ENCODE measurements at places on chromosomes 7 and 10.

- no peak for DNase-seq
These were observed 17.7 kb downstream of the ACSM6 start for GRCh38 chr10:95211606-95212279.

- no peak for DNase-seq
These were observed 19.0 kb downstream of the MSRB2 start for GRCh38 chr10:23114228-23114850.

- DNase-seq, result no peak
These were observed 97.7 kb downstream of the HIBADH start for GRCh38 chr7:27564881-27565482.

- DNase-seq, result no peak
These were observed 25.2 kb downstream of the GNAI1 start for GRCh38 chr7:80159802-80160201.

GRCh38 chr7:106957766-106958165 is 86.7 kb upstream of the PRKAR2B start:
- DNase-seq, result no peak

- DNase-seq, result no peak
These were observed 72.3 kb upstream of the ACBD5 start for GRCh38 chr10:27312854-27313253.

- no peak for DNase-seq
These were observed 158.9 kb upstream of the ASAH2 start for GRCh38 chr10:50410066-50410811.

GRCh38 chr7:45923818-45924217 is 2.7 kb upstream of the IGFBP3 start:
- DNase-seq, result no peak

DNA sequence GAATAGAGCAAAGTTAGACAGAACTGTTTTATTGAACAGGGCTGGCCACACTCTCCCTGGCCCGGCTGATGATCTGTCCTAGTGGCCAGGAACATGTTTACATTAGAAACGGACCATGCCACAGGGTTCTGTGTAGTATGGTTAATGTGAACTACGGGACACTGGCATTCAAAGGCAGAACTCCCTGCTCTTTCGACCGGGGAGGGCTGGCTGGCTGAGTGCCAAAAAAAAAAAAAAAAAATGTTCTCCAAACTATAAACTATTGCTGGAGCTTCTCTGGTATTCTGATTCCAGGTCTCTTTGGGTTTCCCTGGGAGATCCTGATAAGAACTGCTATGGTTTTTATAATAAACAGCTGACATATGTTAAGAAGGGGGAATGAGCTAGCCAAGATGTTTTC is 1262.6 kb upstream of the SORCS1 start:
- no peak for DNase-seq
